ENCODE measurements at places on chromosomes 2 and 18. TPM values are rescaled to one million over a fixed set of nuclear protein-coding genes. Genes with fewer than 3 reads are reported as not detected.

The COPS8 gene
- total RNA-seq = 108 TPM

The TUBA3D gene
- total RNA-seq = not detected

The LCT gene
- total RNA-seq = 0.09 TPM

The KYNU gene
- 0.27 TPM for total RNA-seq

The GALNT3 gene
- 2.5 TPM for total RNA-seq

The CD302 gene
- 10.3 TPM for total RNA-seq

The ARL5A gene
- 61.3 TPM for total RNA-seq

The MOGAT1 gene
- total RNA-seq = not detected

The SYT4 gene
- total RNA-seq = 121 TPM

The RFX8 gene
- total RNA-seq = 0.36 TPM

The SKOR2 gene
- total RNA-seq = 19.9 TPM

The MRO gene
- total RNA-seq = 1.00 TPM

The NEU4 gene
- 0.82 TPM for total RNA-seq

The RTP5 gene
- 1.3 TPM for total RNA-seq

The KCNJ3 gene
- 16.2 TPM for total RNA-seq

The SERPINB4 gene
- total RNA-seq = not detected

Measured in cerebellum (tissue), 4 donors.